ENCODE measurements at places on chromosomes 13 and 19.
A peak's percentile ranks its signal among the peaks of the same experiment; 100 is the strongest.

DNA sequence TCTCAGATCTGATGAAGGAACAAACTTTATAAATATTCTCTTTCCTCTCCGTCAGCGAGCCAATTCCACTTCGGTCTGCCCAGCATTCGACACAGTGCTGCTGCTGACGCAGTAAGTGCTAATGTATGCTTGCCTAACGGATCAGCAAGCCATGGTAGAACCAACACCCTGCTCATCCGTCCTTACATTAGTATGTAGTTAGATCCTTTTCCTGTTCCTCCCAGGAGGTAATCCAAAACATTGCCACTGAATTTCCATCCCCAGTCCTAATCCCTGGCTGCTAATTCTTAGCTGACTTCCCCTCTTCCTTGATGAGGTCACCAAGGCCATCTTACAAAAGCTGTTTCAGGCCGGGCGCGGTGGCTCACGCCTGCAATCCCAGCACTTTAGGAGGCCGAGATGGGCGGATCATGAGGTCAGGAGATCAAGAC is 88.0 kb downstream of the STARD13 start:
- DNase-seq, result no peak

GRCh38 chr13:74132776-74133656 is 1.2 kb downstream of the KLF12 start:
- DNase-seq, result peak; percentile 30

- DNase-seq, result no peak
Observed at GRCh38 chr13:95620030-95620824, 24.3 kb downstream of the DZIP1 start.

GRCh38 chr13:74274916-74275315 is 140.7 kb upstream of the KLF12 start:
- DNase-seq, result no peak

- no peak for DNase-seq
Observed at GRCh38 chr19:16456652-16457194, 15.0 kb downstream of the EPS15L1 start.

DNA sequence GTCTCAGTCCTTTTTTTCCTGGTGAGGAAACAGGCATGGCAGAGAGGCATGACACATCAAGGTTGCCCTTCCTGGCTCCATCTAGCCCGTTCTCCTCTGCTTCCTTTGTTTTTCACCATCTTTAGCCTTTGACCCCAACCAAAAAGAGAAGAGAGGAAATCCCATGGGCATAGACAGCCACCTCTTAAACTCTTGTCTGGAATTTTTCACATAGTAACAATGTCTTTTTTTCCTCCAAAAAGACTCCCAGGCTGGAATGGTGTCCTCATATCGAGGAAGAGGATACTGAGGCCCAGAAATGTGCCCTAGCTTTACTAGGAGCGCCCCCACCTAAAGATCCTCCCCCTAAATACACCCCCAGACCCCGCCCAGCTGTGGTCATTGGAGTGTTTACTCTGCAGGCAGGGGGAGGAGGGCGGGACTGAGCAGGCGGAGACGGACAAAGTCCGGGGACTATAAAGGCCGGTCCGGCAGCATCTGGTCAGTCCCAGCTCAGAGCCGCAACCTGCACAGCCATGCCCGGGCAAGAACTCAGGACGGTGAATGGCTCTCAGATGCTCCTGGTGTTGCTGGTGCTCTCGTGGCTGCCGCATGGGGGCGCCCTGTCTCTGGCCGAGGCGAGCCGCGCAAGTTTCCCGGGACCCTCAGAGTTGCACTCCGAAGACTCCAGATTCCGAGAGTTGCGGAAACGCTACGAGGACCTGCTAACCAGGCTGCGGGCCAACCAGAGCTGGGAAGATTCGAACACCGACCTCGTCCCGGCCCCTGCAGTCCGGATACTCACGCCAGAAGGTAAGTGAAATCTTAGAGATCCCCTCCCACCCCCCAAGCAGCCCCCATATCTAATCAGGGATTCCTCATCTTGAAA is at the start of gene GDF15:
GDF15 (plus strand) TSS at position 484 of the 868 bp plus-strand sequence; CDS start at position 516, 32 bp downstream.
- no peak for DNase-seq
